ENCODE measurements at places on chromosomes 2 and 18.

DNA sequence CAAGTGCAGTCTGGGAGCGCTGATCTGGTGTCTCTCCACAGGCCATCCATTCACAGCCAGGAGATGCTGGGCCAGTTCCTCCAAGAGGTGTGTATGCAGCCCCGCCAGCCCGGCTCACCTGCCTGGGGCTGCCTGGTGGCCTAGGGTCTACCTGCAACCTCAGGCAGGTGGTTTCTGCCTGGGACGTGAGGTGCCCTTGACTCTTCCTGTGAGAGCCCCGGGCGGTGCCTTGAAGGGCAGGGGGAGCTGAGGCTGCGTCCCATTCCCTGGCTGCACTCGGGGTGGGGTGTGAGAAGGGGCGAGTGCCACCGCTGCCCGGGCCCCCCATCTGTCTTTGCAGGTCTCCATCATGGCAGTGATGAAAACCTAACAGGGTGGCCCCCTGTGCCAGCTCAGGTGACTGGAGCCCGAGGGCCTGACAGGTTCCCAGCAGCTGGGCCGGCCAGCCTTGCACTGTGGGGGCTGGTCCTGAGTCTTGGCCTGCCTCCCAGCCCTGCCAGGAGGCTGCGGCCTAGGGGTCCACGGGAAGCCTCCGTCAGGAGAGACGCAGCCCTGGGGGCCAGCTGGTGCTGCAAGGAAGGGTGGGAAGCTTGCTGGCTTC is 11.9 kb downstream of the CAPN10 start:
- no peak for DNase-seq

DNA sequence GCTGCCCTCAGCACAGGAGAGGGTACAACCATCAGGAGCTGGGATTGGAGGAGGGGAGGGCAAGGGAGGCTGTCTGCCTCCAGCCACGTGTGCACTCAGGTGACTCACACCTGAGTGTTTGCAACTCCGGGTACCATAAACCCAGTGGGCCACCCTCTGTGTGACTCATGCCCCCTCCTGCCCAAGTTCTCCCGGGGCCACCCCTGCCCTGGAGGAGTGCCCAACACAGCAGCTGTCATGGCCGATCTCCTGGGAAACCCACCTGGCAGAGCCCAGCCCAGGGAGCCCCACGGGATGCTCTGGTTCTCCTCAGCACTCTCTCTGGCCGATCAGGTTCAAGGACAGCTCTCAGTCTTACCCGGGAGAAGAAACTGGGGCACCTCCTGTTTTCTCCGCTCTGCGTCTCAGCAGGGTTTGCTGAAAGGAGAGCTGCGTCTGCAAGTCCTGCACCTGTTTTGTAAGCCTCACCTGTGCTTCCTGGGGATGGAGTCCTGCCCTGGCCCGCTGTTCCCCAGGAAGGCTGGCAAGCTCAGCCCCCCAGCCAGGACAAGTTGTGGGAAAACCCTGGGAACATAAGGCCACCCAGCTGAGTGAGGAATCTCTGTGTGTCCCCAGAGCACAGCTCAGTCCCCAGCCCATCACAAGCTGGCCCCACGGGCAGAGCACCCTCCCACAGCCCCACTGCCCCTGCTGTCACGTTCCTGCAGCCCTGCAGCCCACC is 44.0 kb upstream of the UBE2F start:
- no peak for DNase-seq

- no peak for DNase-seq
Measured at GRCh38 chr18:60347526-60348045, 25.0 kb downstream of the MC4R start.

DNA sequence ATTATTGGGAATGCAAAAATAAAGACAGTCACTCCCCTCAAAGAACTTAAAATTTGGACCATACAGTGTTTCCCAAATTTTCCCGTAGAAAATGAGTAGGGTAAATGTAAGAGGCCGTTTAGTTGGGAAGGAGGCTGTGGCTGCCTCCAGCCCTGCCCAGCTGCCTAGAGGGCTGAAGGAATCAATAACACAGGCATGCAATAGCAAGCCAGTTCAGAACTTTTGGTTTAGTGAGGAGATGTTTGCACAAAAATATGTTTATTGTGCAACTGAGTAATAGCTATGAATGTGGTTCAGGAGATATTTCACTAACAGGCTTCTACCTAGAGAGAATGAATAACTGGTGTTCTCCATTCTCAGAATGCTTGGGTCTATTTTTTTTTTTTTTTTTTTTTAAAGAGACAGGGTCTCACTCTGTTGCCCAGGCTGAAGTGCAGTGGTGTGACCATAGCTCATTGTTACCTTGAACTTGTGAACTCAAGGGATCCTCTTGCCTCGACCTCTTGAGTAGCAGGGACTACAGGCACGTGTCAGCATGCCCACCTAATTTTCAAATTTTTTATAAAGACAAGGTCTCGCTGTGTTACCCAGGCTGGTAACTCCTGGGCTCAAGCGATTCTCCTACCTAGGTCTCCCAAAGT is 23.6 kb downstream of the UGP2 start:
- no peak for DNase-seq

DNA sequence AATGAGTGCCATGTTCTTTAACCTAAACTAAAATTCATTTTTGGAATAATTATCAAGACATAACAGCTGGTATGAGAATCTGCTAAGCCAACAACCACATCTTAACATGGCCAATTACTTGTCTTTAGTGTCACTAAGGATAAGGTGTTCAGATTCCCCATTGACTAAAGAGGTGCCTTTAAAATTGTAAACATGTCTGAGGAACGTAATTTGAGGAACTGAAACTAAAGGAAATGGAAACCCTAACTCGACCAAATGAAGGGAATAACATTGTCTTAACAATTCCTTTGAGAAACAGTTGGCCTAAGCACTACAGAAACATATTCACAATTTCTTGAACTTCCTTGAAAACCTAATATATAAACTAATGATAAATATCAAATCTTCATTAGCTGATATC is 355.4 kb upstream of the GULP1 start:
- no peak for DNase-seq

- DNase-seq = no peak
Measured at GRCh38 chr2:174438146-174438886, 42.8 kb downstream of the SCRN3 start.

GRCh38 chr18:74139888-74140287 is 7.7 kb downstream of the FBXO15 start:
- no peak for DNase-seq

GRCh38 chr2:78029392-78029995 is 507.3 kb upstream of the LRRTM4 start:
- DNase-seq = no peak

GRCh38 chr2:11481426-11481788 is 15.4 kb upstream of the E2F6 start:
- DNase-seq = no peak

DNA sequence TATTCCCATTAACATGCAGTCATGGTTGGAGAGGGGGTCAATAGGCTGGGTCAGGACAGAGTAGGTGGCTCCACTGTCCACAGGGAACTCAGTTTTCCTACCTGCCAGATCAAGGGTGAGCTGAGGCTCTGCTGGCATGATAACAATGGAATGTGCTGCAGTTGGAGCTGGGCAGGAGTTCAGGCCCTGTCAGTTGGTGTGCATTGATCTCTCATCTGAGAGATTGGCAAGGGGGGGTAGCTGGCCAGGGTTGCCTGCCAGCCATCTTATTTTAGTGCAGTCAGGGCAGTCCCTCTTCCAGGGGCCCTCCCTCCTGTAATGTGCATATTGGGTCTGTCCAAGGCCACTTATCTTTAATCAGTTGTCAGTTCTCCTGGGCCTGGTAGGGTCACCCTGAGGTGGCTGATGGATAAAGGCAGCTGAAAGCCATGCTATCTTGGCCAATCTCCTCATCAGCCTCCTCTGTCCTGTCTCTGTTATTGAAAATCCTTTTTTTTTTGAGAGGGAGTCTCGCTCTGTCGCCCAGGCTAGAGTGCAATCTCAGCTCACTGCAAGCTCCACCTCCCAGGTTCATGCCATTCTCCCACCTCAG is 38.1 kb upstream of the CCBE1 start:
- no peak for DNase-seq

- DNase-seq = peak; percentile 75
Measured at GRCh38 chr2:238256594-238257104, 16.8 kb upstream of the HES6 start.

- no peak for DNase-seq
Measured at GRCh38 chr2:38074764-38075506, 1.0 kb downstream of the CYP1B1 start.

DNA sequence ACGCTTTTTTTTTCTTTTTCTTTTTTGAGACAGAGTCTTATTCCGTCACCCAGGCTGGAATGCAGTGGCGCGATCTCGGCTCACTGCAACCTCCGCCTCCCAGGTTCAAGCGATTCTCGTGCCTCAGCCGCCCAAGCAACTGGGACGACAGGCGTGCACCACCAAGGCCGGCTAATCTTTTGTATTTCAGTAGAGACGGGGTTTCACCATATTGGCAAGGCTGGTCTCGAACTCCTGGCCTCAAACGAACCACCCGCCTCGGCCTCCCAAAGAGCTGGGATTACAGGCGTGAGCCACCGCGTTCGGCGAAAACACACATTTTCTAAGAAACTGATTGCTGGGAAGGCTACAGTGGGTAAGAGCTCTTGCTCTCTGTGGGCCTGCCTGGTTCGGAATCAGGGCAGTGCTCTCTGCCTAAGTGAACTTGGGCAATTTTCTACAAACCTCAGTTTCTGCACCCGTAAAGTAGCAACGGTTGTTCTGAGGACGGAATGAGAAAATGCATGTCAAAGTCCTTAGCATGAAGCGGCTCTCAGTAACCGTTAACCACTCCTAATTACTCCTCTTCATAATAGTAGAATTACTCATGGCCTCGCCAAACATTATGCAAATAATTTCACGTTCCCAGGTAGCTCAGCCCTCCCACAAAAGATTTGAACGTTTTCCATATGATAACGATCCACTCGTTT is 1.0 kb upstream of the PMAIP1 start:
- no peak for DNase-seq

DNA sequence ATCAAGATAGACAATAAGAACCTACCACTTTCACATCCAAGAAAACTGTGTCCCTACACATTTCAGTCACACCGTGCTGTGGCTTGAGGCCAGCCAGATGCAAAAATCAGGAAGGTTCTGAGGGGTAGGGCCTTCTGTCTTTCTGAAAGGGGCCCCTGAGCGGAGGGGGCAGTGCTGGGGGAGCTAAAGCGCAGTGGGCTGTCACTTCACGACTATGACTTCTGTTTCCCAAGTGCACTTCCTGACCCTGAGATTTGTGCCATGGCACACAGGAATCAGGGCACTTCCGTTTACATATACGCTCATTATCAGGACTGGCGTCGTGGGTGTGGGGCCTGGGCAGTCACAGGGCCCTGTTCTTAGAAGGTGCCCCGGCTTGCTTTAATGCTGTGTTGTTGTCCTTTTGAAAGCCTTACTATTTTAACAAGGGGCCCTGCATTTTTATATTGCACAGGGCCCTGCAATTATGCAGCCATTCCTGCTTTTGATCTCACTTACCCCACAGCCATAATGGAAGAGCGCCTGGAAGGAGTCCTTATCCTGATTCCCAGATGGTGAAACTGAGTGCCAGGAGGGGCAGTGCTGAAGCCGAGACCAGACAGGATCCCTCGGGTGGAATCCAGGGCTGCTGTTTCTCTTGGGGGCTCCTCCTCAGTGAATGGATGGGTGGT is 620 bp downstream of the NGEF start:
- no peak for DNase-seq

GRCh38 chr18:13587477-13587876 is 138.9 kb downstream of the FAM210A start:
- no peak for DNase-seq

DNA sequence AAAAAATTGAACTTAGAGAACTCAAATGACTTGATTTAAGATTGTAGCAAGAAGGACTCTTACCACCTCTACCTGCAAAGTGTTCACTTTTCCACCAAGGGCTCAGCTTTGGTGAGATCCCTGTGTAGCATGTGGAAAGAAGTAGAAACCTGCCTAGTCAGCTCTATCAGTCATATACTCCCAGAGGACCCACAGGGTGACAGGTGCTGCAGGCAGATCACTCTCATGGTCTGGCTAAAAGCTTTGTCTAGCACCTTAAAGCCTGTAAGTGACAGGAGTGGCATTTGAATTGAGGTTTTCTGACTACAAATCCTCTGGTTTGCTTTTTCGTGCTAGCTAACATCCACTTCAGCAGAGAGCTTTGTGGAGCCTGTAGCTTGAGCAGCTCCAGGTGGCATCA is 18.7 kb upstream of the NEMP2 start:
- no peak for DNase-seq

DNA sequence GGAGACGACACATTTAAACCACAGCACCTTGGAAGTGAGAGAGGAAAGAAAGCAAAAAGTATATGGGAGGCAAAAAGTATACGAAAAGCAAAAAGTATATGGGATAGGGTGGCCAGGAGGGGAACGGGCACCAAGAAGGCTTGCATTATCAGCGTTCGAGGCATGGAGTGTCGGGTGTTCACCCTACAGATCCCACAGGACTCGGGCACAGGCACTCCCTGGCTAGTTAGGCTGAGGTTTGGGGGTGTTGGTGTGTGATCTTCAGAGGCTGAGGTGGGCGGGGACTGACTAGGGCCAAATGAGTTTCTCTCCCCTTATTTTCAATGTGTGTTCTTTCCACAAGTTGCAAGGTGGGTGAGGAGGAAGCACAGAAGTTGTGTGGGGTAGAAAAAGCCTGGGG is 86.6 kb downstream of the EVA1A start:
- DNase-seq = no peak

- no peak for DNase-seq
Measured at GRCh38 chr2:15331787-15332186, 229.3 kb downstream of the NBAS start.

- DNase-seq = no peak
Measured at GRCh38 chr2:223042704-223043118, 9.3 kb upstream of the KCNE4 start.

DNA sequence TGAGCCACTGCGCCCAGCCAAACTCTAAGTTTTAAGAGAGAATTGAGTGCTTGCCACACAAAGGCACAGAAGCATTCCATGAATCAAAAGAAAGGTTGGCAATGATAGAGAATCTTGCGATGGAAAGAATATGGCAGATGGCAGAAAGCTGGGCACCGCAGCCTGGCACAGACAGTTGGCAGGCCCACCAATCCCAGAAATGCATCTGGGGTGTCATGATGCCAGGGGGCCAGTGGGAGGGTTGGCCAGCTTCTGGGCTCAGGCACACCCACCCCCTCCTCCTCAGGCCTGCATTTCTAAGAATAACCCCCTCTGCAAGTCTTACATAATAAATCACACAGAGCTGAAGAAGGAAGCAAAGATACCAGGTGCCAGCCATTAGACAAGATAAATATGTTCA is 19.6 kb downstream of the ZNF2 start:
- DNase-seq = no peak

GRCh38 chr2:29382486-29382885 is 267.3 kb downstream of the CLIP4 start:
- no peak for DNase-seq

DNA sequence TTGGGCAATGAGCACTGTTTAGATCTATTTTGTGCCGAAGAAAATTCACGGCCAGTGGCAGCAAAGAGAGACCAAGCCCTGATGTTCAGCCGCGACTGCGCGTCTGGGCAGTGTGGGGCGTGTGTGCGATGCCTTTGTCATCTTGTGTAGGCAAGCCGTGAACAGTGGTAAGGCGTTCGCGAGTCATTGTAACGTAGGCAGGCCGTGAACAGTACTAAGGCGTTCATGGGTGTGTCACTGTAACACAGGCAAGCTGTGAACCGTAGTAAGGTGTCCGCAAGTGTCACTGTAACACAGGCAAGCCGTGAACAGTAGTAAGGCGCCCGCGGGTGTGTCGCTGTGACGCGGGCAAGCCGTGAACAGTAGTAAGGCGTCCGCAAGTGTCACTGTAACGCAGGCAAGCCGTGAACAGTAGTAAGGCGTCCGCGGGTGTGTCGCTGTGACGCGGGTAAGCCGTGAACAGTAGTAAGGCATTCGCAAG is 99.9 kb downstream of the NFATC1 start:
- DNase-seq = no peak
